ENCODE measurements at places on chromosomes 11 and 22.

- no peak for DNase-seq
Measured at GRCh38 chr11:34624069-34624468, 3.2 kb downstream of the EHF start.

DNA sequence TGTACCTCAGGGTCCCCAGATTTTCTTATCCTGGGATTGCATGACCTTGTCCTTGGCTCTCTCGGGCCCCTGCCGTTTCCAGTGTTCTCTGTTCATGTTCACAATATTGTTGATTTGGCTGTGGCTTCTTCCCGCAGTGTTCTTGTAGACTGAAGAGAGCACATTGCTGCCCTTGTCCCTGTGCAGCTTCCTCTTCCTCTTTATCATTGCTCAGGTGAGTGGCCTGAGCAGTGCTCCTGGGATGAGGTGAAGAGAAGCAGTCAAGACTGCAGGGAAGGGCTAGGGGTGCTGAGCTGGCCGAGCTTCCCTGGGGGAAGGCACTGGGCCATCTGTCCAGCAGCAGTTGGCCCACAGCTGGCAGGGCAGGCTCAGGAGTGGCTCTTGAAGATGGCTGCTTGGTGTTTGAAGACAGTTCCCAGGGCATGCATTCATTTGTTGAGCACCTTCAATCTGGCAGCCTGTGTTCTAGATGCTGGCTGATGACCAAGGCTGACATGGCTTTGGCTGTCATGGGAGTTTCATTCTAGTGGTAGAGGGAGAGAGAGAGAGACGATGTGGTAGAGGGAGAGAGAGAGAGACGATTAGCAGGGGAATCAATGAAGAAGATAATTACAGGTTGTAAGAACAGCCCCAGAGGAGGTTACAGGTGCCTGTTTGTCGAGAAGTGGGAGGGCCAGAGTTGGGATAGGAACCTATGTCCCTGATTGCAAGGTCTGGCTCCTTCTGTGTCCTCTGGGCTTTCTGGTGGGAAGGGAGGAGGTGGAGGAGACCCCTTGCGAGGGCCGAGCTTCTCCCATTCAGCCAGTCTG, 17.4 kb downstream of the BMAL1 start:
- DNase-seq, result no peak

DNA sequence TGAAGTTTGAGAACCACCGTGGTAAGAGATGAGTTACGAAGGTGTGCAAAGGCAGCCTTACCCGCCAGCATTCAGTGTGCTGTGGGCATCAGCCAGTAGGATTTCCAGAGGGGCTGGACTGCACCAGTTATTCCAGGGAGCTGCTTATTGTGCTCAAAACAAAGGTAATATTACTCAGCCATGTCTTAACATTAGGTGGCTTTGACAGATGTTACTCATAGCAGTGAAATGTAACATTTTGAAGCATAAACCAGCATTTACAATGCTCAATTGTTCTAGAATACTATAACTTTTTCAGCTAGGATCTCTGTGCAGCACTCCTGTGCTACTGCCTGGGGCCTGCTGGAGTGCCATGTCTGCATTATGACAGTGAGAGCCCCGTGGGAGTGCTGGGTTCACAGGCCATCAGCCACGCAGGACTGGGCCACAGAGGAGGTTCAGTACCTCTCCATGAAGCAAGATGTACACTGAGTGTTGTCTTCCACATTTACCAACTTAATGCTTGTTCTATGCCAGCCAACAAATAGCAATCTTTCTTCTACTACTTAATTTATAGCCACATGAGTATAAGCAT, 238.1 kb downstream of the CADM1 start:
- no peak for DNase-seq

DNA sequence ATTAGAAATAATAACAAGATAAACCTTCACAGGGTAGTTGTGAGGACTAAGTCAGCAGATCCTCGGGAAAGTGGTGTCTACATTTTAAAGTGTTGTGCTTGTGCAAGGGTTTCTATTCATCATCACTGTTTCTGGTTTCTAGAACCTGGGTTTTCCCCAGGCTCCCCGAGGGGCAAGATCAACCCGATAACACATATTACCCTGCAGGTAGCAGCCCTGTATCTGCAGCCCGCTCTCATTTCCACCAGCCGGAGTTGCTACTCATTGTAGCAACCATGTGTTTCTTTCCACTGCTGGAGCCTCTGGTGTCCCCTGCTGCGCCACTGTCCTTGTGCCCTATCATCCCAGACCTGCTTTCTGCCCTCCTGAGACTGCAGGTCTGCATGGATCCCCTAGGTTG, 67.0 kb downstream of the MIAT start:
- no peak for DNase-seq

- DNase-seq, result no peak
Measured at GRCh38 chr11:125393331-125393730, 102.7 kb downstream of the FEZ1 start.

DNA sequence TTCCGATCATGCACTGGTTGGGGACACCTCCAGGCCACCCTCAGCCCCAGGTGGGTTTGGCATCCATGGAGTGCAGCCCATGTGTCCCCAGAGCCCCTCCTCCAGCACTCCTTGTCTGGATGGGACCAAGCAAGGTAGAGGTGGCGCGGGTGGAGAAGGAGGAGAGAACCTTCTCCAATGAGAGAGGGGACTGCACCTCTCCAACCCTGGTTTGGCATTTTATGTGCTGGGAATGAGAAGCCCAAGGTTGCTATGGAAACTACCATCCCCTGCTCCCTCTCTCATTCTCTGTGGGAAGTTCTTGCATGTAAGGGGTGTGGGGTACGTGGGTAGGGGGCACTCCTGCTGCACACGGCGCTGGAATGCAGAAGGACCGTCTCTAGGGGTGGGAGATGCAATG, 21.8 kb upstream of the RASD2 start:
- no peak for DNase-seq

DNA sequence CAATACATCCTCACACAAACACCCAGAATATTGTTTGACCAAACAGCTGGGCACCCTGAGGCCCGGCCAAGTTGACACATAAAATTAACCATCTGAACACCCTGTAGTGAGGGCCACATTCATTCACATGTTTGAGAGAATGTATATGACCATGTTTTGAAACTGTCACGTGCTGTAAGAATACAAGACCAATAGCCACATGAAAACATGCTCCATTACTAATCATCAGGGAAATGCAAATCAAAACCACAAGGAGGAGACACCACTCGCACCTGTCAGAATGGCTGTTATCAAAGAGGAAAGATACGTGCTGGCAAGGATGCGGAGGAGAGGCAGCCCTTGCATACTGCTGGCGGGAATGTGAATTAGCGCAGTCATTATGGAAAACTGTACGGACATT, 38.3 kb upstream of the IGSF9B start:
- DNase-seq, result no peak

DNA sequence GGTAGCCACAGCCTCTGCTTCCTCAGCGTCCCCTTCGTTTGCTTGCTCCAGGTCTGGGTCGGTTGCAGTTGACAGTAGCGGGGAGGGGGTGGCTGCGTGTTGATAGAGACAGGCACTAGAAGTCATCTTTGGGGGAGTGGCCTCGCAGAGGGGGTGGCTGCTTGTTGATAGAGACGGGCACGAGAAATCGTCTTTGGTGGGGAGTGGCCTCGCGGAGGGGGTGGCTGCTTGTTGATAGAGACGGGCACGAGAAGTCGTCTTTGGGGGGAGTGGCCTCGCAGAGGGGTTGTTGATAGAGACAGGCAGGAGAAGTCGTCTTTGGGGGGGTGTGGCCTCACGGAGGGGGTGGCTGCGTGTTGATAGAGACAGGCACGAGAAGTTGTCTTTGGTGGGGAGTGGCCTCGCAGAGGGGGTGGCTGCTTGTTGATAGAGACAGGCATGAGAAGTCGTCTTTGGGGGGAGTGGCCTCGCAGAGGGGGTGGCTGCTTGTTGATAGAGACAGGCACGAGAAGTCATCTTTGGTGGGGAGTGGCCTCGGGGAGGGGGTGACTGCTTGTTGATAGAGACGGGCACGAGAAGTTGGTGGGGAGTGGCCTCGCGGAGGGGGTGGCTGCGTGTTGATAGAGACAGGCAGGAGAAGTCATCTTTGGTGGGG, 328.3 kb downstream of the TBC1D22A start:
- no peak for DNase-seq

GRCh38 chr11:31214372-31214771, 155.2 kb downstream of the DCDC1 start:
- DNase-seq, result no peak

DNA sequence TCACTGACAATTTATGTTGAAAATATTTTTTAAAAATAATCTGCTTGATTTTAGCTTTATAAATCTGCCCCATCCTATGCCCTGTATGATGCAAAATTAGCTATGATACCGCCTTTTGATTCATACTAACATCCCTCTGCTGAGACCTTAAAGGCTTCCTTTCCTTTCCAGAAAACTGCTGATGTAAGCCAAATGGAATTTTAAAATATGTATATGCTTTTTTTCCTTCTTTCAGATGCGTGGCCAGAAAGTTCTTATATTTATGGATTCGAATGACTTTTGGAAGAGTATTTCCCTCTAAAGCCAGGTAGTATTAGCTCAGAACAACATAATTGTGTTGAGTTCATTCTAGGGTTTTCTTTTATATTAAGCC, 34.5 kb downstream of the SFI1 start:
- no peak for DNase-seq

- DNase-seq, result no peak
Measured at GRCh38 chr11:60851327-60852104, 4.2 kb downstream of the PTGDR2 start.

GRCh38 chr22:48510599-48510998, 1317.1 kb downstream of the BRD1 start:
- DNase-seq, result no peak

DNA sequence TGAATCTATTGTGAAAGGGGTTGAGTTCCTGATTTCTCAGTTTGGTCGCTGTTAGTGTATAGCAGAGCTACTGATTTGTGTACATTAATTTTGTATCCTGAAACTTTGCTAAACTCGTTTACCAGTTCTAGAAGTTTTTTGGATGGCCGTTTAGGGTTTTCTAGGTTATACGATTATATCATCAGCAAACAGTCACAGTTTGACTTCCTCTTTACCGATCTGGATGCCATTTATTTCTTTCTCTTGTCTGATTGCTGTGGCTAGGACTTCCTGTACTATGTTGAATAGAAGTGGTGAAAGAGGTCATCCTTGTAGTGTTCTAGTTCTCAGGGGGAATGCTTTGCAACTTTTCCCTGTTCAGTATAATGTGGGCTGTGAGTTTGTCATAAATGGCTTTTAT, 24.6 kb upstream of the OOSP4B start:
- DNase-seq, result no peak

DNA sequence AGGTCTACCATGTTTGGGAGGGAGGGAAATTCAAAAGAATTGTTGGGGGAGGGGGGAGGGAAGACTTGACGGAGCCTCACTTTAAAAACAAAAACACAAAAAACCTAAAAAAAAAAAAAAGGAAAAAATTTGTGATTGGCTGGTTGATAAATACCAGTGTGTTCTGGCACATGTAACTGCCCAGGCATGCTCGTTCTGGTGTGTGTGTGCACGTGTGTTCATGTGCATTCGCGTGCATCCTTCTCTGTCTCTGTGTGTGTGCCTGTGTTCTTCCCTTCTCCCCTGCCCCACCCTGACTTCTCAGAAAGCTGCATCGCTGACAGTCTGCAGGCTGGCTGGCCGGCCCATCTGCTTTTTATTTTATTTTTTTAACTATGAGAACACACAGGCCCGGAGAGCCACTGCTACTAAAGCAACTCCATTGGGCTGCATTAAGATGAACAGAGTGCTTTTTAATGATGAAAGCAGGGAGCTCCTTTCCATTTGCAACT, 22.6 kb upstream of the ADSL start:
- DNase-seq, result no peak

DNA sequence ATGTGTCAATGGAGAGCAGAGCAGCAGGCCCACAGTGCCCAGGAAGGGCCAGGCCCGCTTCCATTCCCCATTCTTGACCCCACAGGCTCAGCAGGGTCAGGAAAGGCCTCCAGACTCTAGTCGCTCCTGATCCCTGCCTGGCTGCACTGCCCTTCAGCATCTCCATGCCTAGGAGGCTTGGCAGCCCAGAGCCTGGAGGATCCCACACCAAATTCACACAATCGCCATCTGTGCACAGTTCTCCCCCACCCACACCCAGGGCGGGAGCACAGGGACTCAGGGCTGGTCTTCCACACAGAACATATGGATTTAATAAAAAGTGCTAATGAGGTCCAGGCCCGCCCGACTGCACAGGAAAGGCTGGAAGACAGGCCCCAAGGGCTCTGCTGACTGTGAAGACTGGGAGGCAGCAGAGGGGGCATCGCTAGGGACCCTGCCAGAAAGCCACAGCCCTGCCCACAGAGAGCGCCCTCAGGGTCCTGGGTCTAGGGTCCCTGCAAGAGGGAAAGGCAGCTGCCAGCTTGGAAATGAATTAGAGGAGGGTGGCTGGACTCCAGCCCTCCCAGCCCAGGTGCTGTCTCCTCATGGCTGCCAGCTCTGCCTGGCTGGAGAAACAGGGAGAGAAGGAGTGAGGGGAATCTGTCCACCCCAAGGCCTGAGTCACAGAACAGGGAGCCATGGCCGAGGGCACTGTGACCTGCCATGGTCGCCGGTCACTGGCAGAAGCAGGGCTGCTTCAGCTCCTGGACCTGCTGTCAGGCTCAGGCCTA, 39.7 kb downstream of the DKK3 start:
- no peak for DNase-seq

DNA sequence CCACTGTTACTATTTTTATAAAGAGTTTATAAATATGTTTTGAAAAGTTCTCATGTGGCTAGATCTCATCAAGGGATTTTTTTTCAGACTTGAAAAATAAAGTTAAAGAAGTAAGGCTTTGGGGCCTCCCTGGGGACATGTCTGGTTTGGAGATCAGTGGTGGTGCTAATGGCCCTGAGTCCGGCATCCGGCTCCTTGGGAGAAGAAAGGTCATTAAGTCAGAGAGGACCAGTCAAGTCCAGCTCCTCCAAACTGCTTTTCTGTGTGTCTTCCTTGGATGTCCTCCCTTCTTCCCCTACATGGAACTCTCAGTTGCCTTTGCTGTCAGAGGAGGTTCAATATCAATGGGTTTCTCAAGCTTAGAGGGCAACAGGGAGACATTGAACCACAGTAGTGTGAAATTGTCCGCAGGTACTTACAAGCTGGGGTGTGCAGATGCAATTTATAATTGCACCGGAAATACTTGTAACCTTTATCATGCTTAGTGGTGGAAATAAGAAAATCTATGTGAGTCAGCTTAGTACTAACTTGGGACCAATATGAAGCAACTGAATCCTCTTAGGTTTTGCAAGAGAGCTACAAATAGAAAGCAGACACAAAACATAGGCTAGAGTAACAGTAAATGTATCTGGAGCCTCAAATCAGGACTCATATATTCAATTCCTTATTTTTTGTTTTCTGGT, 144.3 kb downstream of the TEAD1 start:
- no peak for DNase-seq

Data from stimulated activated CD4-positive, alpha-beta T cell treated with anti-CD3 and anti-CD28 coated beads, Interleukin-1b, Interleukin-23, amount 100 ng/mL, for 1 hour (primary cell).